ENCODE measurements at places on chromosomes 4 and X.

DNA sequence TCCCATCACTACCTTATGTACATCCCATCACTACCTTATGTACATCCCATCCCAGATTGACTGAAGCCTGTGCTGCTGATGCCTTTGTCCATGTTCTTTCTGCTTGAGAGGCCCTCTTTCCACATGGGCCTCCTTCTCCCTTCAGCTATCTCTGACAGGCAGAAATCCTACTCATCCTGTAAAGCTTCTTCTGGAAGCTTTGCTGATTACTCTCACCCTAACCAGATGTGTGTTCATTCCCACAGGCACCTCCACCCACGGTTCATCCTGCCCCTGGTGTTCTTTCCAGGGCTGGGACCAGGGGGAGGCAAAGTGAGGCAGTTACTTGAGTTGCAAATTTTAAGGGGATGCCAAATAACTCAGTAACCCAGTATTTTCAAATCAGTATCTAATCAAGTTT, 22.5 kb upstream of the FBXW7 start:
- no peak for DNase-seq

GRCh38 chr4:108775921-108776320, 13.1 kb upstream of the ETNPPL start:
- no peak for DNase-seq

- no peak for DNase-seq
These were observed 17.4 kb downstream of the ZNF827 start for GRCh38 chr4:145921231-145921630.

- no peak for DNase-seq
These were observed 114.8 kb downstream of the REELD1 start for GRCh38 chr4:146329050-146329716.

- no peak for DNase-seq
These were observed 13.8 kb downstream of the CENPC start for GRCh38 chr4:67531379-67531962.

- no peak for DNase-seq
These were observed 36.5 kb downstream of the TXLNG start for GRCh38 chrX:16822723-16823122.

DNA sequence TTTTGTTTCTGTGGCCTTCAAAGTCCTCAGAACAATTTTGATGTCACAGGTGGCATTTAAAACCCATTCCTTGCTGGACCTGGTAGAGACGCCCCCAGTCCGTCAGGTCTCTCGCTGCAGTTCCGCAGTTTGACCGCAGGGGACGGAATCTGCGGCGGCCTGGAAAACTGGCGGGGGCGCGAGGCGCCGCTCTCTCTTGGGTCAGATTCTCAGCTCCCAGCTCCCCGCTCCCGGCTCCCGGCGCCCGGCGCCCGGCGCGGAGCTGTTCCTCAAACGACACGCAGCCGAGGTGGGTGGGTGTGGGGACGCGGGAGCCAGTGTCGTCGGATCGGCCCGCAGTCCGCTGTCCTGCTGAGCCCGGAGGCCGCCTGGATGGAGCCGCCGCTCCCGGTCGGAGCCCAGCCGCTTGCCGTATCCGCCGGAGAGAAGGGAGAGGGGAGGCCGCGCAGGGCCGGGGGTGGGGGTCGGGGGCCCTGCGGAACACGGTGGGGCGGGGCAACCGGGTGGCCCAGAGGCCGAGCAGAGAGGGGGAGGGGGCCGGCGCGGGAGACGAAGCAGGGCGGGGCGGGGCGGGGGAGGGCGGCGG, at the start of gene OCRL:
OCRL (plus strand) TSS at position 192 of the 586 bp plus-strand sequence; CDS start at position 373, 181 bp downstream.
- no peak for DNase-seq

GRCh38 chr4:116515959-116516358, 569.4 kb downstream of the TRAM1L1 start:
- DNase-seq, result no peak

DNA sequence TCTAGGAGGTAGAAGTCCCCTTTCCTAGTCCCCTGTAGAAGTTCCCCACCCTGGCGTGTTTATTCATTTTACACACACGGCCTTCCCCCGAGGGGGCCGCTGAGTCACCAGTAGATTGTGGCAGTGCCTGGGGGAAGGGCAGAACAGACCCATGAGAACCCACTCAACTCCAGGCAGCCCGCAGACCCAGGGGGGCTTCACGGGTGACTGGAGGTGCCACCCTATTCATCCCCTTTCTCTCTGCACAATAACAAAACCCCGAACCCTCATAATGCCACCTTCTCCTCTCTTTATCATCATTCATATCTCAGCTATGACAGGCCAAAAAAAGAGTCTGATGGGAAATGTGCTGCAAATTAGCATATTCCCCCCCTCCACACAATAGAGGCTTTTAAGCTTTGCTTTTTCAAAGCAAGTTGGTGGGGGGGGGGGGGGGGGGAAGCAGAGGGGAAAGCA, 20.4 kb upstream of the GPM6B start:
- no peak for DNase-seq

- DNase-seq, result no peak
These were observed 29.5 kb downstream of the TMEM131L start for GRCh38 chr4:153495480-153496193.

DNA sequence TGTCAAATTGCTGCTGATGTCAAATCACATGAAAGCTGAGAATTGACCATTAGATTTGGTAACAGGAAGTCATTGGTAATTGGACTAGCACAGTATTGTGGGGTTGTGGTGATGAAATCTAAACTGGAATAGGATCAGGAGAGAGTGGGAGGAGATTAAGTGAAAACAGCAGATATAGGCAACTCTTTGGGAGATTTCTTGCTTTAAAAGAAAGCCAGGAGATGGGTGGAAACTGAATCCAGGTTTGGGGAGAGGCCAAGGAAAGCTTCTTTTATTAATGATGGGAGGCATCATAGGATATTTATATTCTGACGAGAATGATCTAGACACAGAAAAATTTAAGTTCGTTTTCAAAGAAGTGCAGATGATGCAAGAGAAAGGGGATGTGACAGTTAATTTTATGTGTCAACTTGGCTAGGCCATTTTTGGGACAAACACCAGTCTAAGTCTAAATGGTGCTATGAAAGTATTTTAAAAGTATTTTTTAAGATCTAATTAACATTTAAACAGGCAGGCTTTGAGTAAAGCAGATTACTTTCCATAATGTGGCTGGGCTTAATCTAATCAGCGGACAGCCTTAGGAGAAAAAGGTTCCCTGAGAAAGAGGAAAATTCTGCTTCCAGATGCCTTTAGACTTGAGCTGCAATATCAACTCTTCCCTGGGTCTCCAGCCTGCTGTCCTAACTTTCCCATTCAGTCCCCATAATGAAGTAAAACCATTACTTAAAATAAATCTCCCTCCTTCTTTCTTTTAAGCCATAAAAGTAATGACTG, 24.7 kb downstream of the SEC24D start:
- DNase-seq, result no peak

DNA sequence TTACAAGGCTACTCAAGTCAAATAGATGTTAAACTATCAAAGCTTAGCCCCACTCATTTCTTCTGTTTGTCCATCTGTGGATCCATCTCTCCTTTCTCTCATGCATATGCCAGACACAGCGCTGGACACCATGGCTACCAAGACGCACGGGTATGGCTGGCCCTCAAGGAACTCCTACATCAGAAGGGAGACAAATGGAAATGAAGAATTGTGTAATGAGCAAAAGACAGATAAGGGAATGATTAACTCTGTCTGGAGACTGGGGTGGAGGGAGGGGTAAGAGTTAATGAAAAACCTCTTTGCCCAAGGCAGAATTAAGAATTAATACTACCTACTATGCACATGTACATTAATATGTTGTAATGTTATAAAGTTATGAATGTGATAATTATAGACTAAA, 88.1 kb downstream of the MGST2 start:
- DNase-seq, result no peak

DNA sequence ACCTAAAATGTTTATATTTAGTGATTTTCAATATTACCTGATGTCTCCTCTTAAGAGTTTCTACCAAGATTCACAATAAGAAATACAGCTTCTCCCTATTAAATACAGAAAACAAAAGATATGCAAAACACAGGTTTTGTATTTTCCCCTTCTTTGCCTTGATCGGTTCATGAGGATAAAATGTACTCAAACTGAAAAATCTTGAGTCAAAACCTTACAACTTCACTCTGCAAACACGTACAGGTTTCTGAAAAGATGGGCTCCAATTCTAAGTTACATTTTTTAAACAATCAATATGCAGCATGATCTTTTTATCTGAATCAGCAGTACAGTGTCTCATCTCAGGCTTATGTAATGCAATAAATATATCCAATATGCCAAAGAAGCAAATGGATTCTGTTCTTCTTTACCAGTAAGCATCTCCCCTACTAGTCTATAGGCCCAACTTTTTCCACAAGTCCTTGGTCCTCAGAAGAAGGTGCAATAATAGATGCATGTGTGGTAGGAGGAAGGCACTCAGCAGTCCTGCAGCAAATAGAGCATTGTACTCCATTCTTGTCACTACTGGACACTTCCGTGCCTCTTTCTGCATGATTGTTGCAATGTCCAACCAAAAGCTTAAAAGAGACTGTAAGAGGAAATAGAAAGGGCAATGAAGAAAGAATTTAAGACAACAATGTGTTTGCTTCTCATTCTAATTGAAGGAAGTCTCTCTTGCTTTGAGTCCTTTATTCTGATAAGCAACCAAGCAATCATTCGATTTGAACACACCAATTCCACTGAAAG, 3.2 kb downstream of the MAPK10 start:
- no peak for DNase-seq

- no peak for DNase-seq
These were observed 270.6 kb downstream of the BANK1 start for GRCh38 chr4:102061133-102061532.

- no peak for DNase-seq
These were observed 17.4 kb upstream of the SLC34A2 start for GRCh38 chr4:25638221-25638601.

DNA sequence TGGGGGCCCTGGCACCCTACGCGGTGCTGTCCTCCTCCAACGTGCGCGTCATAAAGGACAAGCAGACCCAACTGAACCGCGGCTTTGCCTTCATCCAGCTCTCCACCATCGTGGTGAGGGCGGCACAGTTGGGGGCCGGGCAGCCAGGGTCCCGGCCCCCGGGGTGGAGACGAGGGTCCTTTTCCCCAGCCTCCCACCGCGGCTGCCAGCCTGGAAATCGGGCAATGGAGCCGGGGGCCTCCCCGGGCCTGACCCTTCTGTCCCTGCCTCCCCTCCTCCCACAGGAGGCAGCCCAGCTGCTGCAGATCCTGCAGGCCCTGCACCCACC, 13.7 kb upstream of the UBA1 start:
- no peak for DNase-seq

DNA sequence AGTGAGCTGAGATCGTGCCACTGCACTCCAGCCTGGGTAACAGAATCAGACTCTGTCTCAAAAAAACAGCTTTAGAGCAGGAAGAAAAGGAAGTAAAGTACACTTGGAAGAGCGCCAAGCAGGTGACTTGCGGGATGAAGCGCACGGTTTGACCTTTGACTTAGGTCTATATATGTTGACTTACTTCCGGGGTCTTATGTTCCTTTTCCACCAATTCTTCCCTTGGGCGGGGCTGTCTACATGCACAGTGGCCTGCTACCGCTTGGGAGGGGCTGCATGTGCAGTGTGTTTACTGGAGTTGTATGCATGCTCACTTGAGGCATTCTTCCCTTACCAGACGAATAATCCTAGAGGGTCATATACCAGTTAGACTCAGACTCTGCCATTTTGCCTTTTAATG, 108.6 kb downstream of the APOOL start:
- DNase-seq, result no peak

DNA sequence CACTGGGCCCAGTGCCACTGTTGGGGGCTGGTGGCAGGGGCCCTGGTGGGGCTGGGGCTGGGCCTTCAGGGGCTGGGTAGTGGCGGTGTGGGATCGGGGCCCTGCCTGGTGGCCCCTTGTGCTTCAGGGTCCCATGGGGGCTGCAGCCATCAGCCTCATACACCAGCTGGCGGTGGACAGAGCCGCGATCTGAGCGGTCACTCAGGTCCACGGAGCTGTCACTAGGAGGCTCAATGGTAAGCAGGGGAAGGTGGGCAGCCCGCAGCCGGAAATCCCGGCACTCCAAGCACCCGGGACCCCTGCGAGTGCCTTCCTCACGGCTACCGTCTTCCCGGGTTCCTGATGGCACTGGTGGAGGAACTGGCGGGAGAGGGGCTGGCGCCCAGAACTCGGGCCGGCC, 25.5 kb upstream of the KDM5C start:
- DNase-seq, result no peak

- no peak for DNase-seq
These were observed 119.4 kb upstream of the DMD start for GRCh38 chrX:33330798-33331197.

DNA sequence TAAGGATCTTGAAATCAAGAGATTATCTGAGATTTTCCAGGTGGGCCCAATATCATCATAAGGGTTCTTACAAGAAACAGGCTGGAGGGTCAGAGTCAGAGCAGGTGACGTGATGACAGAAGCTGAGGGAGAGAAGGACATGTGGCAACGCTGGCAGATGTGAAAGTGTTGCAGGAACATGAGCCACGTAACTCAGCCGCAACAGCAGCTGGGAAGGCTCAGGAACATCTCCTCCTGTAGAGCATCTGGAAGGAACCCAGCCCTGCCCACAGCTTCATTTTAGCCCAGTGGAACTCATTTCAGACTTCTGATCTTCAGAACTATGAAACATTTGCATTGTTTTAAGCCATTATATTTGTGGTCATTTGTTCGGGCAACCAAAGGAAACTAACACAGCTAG, 156.3 kb upstream of the VEGFC start:
- DNase-seq, result no peak

GRCh38 chr4:175988511-175988910, 77.1 kb upstream of the WDR17 start:
- DNase-seq, result no peak

- no peak for DNase-seq
These were observed 193.2 kb downstream of the RASL11B start for GRCh38 chr4:53055274-53055673.

GRCh38 chrX:18674417-18674787, 2.5 kb upstream of the RS1 start:
- DNase-seq, result peak; percentile 53

DNA sequence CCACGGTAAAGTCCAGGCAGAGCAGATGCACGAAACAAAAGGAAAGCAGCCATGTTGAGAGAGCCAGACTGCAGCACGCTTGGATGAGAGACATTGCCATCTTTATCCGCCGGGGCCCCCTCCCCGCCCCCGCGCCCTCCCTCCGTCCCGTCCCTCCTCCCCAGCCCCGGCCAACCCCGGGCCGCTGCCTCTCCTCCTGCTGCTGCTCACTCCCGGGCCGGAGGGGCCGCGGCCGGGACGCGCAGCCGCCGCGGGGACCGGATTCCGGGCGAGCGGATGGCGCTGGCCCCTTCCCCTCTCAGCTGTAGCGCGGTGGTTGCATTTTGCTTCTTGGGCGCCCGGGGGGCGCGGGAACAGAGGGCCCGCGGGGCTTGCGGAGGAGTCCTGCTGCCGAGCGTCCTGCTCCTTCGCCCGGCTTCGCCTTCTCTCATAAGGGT, 542 bp downstream of the RNF150 start:
- DNase-seq, result no peak

DNA sequence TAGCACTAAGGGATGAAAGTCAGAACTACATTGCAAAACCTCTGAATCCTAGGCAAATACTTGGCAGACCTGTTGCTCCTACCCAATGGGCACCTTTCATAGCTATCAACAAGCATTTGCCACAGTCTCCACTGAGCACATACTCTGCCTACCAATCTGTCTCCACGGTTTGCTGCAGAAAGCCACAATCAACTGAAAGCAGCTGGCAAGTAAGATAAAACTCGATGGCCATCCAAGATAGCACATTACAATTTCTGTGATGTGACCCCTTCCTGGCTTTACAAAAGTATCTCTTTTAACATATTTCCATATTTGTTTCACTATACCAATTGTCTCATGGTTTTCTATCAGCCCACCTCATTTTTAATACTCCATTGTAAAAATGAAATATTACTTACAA, 1060.5 kb upstream of the INTU start:
- DNase-seq, result no peak

Data from H1 (cell line).